Cardiac septum (tissue), 1 donor: ENCODE measurements at places on chromosomes 11 and 22. TPM values are rescaled to one million over a fixed set of nuclear protein-coding genes. Genes with fewer than 3 reads are reported as not detected.

GRCh38 chr11:115566180-115566764 is 62.1 kb upstream of the CADM1 start:
- DNase-seq: no peak

GRCh38 chr11:74090701-74091100 is 80.1 kb downstream of the C2CD3 start:
- DNase-seq: no peak

GRCh38 chr11:61555051-61555969 is 25.6 kb downstream of the SYT7 start:
- DNase-seq: no peak

DNA sequence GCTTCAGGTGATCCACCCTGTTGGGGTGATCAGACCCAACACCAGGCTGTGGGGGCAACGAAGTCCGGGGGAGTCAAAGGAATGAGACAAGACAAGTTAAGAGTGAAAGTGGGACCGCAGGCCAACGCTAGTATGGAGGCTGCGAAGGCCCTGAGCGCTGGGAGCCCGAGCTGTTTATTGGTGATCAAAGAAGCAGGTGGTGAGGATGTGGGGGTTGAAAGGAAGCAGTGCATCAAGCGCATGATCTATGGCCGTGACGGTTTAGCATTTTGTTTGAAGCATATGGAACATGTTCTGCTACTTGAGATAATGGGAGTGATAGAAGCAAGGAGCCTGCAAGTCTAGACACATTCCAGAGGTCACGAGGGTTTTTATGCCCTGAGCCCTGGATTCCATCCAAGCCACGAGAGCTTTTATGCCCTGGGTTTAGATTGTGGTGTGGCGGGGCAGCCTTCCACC is 49.5 kb downstream of the MCHR1 start:
- DNase-seq: no peak

DNA sequence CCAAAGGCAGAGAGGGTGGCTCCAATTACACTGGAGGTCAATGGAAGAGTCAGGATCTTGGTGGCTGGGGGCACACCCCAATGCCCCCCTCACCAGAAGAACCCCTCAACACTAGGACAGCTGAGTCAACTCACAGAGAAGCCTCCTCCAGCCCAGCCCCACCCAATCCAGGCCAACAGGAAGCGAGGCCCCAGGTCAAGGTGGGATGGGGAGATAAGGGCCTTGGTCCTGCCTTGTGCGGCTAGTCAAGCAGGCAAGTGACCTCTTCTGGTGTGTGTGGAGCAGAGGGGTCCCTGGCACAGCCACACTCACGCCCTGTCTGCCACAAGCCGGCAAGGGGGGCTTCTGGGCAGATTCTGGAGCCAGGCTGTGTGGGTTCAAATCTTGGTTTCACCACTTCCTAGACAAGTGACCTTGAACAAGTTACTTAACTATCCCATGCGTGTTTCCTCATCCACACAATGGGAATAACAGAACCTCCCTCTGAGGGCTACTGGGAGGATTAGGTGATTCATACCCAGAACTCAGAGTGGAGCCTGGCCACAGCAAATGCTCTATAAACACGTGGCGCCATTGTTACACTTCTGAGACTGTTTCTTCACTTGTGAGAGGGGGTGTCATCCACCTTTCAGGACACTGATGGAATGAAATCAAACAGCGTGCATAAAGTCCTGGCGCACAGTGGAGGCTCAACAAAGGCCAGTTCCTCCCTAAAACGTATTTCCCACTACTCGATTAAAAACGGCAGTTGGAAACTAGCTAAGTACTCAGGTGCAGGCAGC is 3.2 kb downstream of the TTLL12 start:
- DNase-seq: no peak

DNA sequence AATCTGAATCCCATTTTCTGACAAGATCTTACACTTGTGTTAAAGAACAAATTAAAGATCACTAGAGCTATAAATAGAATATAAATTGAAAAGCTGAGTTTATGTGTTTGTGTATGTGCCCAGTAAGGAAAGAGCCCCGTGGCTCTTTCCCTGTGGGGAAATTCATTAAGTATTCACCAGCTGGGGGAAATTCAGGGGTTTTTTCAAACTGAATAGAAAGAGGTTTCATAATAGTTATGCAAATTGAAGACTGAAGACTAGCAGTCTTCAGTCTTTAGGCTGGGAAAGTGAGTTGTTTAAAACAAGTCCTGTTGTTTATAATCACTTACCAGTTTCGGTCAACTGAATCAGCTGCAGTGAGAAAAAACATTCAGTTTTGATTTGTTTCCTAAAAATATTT is 11.3 kb upstream of the MS4A7 start:
- DNase-seq: no peak

DNA sequence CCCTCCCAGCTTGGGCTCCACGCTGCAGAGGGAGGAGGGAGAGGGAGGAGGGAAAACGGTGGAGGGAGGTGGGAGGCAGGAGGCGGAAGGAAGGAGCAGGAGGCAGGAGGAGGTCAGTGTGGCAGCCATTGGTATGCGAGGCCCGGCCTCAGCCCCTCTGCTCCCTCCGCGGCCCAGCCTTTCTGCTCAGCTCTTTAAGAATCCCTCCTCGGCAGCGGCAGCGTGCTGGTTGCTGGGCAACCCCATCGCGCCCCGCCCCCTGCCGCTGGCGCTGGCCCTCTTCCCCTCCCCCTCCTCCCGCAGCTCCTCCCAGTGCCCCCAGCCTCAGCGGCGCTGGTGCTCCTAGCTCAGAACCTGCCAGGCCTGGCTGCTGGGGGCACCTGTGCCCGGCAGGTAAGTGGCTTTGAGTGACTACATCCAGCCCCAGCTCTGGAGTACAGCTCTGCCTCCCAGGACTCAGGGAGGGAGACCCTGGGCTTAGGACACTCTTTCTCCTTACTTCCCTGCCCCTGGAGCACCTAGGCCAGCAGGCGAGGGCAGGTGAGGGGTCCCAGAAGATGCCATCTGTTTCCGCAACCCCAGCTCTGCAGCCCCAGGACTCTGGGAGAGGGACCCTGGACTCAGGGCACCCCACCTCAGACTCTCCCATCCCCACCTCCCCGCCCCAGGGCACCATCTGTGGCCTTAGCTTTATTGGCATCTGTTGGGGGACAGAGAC is 7.2 kb upstream of the FLRT1 start:
- no peak for DNase-seq

DNA sequence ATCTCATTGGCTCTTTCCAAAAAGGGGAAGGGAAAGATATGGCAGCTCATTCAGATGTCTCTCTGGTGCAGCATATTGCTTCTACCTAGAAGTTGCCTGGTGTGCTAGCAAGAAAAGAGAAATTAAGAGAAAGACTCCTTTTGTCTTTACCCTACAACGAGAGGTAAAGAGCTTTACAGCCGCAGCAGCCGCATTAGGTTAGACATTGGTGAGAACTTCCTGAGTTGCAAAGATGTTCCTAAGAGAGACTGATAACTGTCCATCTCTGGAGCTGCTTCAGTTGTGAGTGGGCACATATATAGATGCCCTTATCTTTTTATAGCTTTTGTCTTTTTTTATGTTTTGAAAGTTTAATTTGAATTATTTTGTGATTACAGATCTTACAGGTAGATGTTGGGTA is 80.8 kb upstream of the NNMT start:
- DNase-seq: no peak

- no peak for DNase-seq
Observed at GRCh38 chr22:33697640-33698039, 222.6 kb downstream of the LARGE1 start.

DEPDC7 gene
- total RNA-seq: 0.30 TPM

GNAZ gene
- 2.2 TPM for total RNA-seq

EFCAB6 gene
- total RNA-seq: 1.3 TPM

LUZP2 gene
- 0.67 TPM for total RNA-seq

SMIM38 gene
- 0.19 TPM for total RNA-seq

SLC22A25 gene
- not detected for total RNA-seq

FHIP1B gene
- 19.7 TPM for total RNA-seq

RFPL1 gene
- not detected for total RNA-seq
